ENCODE measurements at places on chromosomes 13 and 19.
A peak's percentile ranks its signal among the peaks of the same experiment; 100 is the strongest.

DNA sequence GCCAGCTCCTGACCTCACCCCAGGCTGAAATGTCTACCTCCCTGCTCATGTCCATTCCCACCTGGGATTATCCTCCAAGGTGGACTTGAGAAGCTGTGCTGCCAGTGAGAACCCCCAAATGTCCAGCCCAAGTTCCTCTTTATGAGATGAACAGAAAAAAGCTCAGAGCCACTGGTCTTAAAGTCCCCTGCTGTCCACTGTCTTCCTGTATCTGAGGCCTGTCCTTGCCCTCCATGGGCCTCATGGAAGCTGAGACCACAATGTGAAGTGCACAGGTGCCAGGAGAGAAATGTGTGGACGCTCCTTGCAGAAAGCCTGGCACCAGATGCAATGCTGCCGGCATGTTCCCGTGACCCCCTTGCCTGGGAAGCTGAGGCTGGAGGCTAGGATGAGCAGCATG lies 3.3 kb upstream of the AMER2 start:
- no peak for DNase-seq

GRCh38 chr13:75316427-75316826 lies 165.5 kb downstream of the TBC1D4 start:
- no peak for DNase-seq

GRCh38 chr19:14369399-14370168 lies 11.7 kb upstream of the ADGRE5 start:
- DNase-seq, result peak; percentile 49

DNA sequence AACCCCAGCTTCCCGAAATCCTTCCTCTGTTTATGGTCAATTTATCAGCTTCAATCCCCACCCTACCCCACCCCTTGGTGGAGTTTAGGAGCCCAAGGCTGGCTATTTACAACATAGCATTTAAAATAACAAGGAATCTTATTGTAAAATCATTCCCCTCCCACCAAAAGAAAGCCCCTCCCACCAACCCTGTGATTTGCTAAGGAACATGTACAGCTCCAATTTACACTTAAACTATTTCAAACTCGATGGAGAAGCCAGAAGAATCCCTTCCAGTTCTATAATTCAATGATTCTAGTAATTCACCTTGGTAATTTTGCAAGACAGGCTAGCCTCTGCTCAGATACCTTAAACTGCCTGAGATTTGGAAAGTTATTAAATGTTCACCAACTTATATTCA lies 3.0 kb downstream of the LATS2 start:
- DNase-seq, result no peak

- DNase-seq, result no peak
These were observed 68.4 kb downstream of the SPATA13 start for GRCh38 chr13:24228852-24229458.

DNA sequence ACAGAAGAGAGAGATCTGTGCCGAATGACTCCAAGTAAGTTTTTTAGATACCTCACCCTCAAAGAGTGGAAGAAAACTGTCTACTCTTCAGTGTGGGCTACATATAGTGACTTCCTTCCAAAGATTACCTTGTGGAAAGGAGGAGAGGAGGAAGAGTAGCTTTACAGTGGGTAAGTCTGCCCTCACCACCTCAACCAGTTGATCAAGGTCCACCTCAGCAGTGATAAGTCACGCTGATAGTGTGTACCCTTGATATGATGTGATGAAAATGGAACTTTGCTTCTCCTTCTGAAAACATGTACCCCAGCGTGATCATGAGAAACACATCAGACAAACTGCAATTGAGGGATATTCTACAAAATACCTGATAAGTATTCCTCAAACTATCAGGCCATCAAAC lies 20.6 kb downstream of the KLF5 start:
- DNase-seq, result no peak

DNA sequence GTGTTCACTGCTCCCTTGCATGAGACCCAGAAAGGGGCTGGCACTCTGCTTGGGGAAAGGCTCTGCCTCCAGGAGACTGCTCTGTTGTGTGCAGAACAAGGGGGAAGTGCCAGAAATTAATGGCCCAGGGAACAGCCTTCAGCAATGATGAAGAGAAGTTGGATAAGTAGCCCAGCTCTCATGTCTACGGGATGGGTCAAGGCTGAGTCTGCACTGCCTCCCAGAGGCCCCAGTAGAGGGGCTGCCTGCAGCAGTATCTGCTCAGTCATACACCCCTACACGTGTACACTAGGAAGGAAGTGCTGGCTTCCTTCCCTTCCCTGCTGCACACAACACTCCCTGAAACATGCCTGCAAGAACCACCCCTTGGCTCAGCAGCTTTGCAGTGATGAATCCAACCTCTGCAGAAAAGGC lies 54.6 kb upstream of the URI1 start:
- no peak for DNase-seq

DNA sequence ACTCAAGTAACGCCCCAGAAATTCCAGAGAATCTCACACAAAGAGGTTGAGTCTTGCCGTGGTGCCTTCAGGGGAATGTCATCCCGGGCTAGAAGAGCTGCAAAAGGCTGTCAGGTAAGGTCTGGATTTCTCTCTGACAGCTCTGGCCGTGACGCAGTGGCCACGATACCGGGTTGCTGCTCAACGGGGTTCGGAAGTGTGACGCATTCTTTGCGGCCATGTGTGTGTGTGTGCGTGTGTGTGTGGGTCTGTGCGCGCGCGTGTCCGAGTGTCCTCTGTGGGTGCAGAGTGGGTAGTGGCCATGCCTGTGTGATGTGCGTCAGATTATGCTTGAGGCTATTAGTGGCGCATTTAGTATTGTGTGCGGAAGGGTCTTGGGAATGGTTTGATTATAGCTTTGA lies 306 bp downstream of the ZNF540 start:
- DNase-seq, result peak; percentile 35

DNA sequence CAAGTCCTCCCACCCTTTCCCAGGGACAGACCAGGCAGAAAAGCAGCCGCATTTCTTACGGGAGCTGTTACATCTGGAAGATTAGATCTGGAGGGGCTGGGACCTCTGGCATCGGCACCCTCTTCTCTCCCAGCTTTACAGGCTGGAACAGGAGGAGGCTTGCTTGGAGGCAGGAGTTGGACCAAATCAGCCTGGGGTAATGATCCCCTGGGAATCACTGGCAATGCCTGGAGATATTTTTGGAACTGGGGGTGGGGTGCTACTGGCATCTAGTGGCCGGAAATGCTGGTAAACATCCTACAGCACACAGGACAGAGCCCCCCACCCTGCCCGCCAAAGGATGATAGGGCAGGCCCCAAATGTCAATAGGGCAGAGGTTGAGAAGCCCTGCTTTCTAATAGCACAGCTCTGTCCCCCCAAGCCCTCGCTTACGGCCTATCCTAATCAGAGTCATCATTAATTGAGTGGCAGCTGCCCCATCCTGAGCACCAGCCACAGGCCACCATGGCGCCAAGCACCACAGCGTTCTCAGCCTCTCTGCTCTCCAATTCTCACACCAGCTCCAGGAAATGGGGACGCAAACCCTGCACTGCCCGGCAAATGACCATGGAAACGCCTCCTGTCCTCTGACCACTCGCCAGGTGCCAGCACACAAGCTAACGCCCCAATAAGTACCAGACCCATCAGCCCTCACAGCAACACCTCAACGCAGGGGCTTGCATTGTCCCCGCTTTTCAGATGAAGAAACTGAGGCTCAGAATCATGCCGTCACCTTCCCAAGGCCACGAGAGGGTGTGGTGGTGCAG lies 20.6 kb downstream of the LRRC4B start:
- DNase-seq, result no peak

GRCh38 chr19:38229585-38230073 lies 5.6 kb upstream of the DPF1 start:
- peak; percentile 40 for DNase-seq

GRCh38 chr13:80059789-80060188 lies 281.1 kb downstream of the SPRY2 start:
- DNase-seq, result no peak

DNA sequence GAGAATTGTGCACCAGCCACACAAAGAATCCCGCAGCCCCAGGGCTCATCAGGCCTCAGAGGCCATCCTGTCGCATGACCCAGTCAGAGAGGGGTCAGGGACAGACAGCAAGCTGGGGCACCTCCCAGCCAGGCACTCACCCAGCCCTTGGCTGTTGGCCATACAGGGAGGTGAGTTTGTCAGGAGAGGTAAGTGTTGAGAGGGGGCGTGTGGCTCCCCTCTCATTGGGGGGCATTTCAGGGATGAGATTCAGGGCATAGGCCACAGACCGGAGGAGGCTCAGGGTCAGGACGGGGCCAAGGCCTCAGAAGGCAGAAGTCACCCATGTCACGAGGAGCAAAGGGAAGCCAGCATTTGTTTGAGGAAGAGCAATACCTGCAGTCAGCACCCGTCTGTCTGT lies 37.1 kb downstream of the MYO9B start:
- DNase-seq, result no peak

- no peak for DNase-seq
These were observed 290.4 kb downstream of the TSHZ3 start for GRCh38 chr19:31058676-31059340.

- DNase-seq, result no peak
These were observed 38.4 kb downstream of the GNG7 start for GRCh38 chr19:2663920-2664571.

GRCh38 chr13:26485786-26486185 lies 71.7 kb upstream of the WASF3 start:
- DNase-seq, result no peak

DNA sequence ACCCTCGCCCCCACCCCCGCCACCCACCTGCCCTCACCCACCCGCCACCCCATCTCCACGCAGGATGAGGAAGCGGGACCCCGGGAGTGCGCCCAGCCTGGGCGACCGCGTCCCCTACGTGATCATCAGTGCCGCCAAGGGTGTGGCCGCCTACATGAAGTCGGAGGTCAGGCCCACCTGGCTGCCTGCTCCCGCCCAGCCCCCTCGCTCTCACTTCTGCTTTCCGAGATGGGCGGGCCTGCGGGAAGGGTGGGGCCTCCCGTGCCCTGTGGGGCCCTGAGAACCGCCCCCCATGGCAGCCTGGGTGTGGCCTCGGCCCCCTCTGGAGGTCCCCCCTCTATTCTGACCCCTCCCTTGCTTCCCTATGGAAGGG lies 3.1 kb upstream of the SPIB start:
- no peak for DNase-seq

GRCh38 chr13:88112526-88112925 lies 441.4 kb downstream of the SLITRK5 start:
- no peak for DNase-seq

- no peak for DNase-seq
These were observed 40.1 kb downstream of the F2RL3 start for GRCh38 chr19:16928916-16929315.

DNA sequence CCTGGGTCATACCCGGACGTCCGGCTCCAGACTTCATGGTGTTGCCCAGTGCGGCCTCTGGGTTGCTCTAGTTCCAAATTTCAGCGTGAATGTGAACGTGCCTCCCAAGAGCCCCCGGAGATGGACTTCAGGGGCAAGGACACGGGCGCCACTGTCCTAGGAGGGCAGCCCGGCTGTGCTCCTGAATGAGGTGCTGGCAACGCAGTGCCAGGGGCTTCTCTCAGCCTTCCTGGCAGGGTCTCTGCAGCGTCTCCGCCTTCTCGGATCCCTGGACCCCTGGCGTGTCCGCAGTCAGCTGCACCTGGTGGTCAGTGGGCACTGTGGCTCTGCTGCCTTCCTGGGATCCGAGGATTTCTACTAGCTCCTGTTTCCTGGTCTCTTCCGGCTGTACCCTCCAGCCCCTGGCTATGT lies 101.7 kb upstream of the MCF2L start:
- no peak for DNase-seq

GRCh38 chr19:55504252-55504603 lies 16.0 kb downstream of the SSC5D start:
- no peak for DNase-seq

DNA sequence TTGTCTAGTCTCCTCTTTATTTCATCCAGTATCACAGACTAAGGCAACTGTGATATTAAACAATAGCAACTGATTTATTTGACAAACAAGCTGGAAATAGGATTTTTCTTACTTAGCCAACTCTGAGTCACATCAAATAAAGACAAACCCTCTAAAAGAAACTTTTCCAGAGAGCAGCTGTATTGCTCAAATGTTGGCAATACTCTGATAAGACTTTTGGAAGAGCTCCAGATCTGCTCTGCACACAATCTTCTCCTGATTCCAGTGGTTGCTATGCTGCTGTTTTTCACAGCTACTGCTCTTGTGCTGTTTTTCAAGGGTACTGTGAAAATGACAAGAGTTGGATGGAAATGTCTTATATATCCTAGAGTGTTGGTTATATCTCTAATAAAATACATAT lies 1479.2 kb downstream of the SLITRK5 start:
- no peak for DNase-seq

DNA sequence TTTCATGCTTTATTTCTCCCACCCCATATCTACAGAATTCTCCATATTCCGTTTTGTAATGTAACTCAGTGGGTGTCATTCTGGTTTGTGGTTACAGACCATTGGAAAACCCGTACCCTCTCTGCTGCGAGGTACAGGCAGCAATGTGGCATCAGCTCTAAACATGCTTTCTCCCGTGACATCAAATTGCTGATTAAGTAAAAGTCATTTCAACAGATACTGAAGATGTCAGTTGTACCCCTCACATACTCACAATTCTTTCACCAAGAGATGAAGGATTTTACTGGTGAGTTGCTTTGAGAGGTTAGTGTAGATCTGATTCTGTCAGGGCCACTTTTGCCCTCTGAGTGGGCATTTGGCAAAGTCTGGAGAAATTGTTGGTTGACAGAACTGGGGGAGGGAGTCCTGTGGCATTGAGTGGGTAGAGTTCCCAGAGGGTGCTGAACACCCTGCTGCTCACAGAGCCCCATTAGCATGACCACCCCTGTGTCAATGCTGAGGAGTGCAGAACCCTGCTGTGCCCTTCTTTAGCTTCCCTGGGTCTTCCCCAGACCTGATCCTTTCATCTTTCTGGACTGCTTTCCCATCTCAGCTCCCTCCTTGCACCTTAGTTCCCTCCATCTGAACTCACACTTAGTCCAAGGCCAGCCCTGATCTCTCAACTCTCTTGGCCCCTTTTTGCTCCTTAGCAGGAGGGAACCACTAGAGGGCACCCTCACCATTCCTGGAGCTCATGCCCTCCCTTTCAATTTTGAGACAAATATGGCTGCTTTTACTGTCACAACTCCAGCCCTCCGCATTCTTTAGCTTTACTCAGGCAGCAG lies 39.9 kb upstream of the CEACAM8 start:
- DNase-seq, result no peak

GRCh38 chr13:114019367-114019766 lies 45.5 kb upstream of the C13orf46 start:
- DNase-seq, result no peak

- DNase-seq, result no peak
These were observed 29.7 kb downstream of the MLLT1 start for GRCh38 chr19:6250024-6250615.

DNA sequence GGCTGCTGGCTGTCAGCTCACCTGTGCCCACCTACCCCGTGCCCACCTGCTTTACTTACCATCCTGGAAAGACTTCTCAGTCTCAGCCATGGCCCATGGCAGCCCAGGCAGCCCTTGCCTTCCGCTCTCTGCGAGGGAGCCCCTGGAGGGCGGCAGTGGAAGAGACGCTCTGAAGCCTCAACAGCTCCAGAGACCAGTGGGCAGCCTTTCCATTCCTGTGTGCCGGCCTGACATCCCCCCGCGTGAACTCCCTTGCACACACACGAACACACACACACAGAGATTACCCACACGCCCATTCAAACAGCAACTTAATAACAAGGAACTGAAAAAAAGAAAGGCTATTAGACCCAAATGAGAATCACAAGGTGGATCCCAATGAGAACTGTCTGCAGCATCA lies 14.2 kb upstream of the RASA3 start:
- no peak for DNase-seq

Data from activated T-helper 1 cell treated with anti-CD3 and anti-CD28 coated beads, Interleukin-2, amount 50 U/mL, for 16 hours (primary cell).